Smooth muscle cell of trachea (primary cell): ENCODE measurements at places on chromosomes 7 and 10. TPM values are rescaled to one million over a fixed set of nuclear protein-coding genes. Genes with fewer than 3 reads are reported as not detected.

EPDR1 gene
- total RNA-seq = 19.5 and 66.8 TPM in 2 replicates

WDFY4 gene
- total RNA-seq = under 0.01 TPM in 1 of 2 replicates, not detected in the other

SPDYE2B gene
- total RNA-seq = not detected in 2 replicates

GHITM gene
- total RNA-seq = 208 and 214 TPM in 2 replicates

TFAM gene
- total RNA-seq = 9.6 and 19.1 TPM in 2 replicates

GALNT17 gene
- total RNA-seq = not detected in 2 replicates

CALCR gene
- total RNA-seq = not detected in 2 replicates

PLOD3 gene
- total RNA-seq = 99.5 and 155 TPM in 2 replicates

GATA3 gene
- total RNA-seq = not detected in 2 replicates

ZNF282 gene
- 21.5 and 25.3 TPM in 2 replicates for total RNA-seq

CLDN3 gene
- total RNA-seq = 0.33 TPM in 1 of 2 replicates, not detected in the other

LIMK1 gene
- total RNA-seq = 37.7 and 77.6 TPM in 2 replicates

VAX1 gene
- not detected in 2 replicates for total RNA-seq

TET1 gene
- total RNA-seq = 3.3 and 4.7 TPM in 2 replicates

TMEM273 gene
- not detected in 2 replicates for total RNA-seq
